Left hindlimb (tissue), 1 donor: ENCODE measurements at places on chromosomes 1 and 21.

DNA sequence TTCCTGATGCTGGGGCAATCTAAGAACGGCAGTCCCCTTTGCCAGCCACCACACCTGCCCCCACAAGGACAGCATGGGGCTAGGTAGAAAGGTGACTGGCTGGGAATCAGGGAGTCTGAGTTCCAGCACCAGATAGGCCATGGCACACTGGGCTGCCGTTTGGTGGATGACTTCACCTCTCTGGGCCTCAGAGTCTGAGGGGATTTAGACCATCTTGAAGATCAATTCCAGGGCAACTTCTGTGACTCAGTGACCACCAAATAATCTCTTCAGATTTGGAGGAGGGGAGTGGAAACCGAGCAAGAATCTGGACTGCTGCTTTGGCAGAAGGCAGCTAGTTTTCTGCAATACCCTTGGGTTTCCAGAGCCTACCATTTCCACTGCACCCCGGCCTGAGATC lies 92.1 kb upstream of the EDN2 start:
- DNase-seq: no peak

GRCh38 chr1:237702161-237702560 lies 188.6 kb downstream of the ZP4 start:
- DNase-seq: no peak

DNA sequence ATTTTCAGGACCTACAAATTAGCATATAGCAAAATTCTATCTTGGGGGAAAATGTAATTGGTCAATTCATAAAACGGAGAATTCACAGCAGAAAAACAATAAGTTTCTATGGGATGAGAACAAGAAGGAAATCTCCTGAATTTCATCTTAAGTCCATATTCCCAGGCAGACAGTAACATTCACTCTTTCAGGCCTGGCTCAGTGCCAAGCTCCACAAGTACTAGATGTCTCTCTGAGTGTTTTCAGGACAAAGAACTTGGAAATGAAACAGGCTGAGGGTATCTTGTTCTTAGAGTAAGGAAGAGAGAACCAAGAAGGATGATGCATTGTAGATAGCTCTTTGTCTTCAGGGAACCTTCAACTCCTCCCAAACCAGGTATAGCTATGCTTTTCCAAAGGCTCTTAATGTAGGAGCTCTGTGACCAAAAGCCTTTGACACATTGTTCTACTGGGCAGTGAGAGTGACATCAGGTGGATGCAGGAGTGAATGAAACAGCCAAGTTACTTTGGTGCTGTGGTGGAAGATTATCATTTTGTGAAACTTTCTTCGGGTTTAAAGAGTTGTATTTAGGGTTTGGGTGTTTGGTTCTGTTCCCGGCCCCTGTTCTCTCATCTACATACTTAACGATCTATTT lies 298.3 kb downstream of the GPATCH2 start:
- DNase-seq: no peak

GRCh38 chr1:145994391-145995120 lies 1.8 kb downstream of the TXNIP start:
- DNase-seq: no peak

DNA sequence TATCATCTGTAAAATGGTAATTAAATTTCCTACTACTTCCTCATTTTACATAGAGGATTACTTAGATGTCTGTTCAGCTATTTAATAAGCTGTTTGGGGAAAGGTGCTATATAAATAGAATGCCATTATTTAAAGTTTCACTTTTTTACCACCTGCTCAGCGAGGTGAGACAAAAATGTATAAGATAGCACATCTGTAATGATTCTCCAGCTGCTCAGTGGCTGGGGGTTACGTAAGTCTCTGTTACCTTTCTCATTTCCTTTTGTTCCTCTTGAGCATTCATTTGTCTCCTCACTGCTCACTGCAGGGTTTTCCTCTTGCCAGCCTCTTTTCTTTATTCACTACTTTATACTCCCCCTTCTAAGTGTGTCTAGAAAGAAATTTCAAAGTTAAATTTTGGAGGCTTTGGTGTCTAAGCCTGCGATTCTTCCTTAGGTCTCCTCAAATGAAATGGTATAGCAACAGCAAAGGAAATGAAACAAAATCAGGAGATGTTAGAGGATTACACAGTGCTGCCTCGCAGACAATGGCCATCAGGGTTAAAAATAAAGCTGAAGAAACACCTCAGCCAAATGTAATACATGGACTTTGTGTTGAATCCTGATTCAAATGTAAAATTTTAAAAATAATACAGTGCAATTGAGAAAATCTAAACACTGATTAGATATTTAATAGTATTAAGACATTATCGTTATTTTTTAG lies 6.8 kb downstream of the RGS8 start:
- no peak for DNase-seq

DNA sequence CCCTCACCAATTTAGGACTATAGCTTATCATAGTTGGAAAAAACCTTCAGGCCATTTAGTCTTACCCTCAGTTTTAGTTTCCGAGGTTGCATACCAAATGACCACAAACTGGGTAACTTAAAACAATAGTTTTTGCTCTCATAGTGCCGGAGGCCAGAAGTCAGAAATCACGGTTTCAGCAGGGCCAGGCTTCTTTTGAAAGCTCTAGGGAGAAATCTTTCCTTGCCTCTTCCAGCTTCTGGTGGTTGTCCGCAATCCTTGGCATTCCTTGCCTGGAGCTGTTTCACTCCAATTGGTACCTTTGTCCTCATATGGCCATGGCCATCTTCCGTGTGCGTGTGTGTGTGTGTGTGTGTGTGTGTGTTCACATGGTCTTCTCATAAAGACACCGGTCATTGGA lies 12.4 kb upstream of the PLXNA2 start:
- no peak for DNase-seq

DNA sequence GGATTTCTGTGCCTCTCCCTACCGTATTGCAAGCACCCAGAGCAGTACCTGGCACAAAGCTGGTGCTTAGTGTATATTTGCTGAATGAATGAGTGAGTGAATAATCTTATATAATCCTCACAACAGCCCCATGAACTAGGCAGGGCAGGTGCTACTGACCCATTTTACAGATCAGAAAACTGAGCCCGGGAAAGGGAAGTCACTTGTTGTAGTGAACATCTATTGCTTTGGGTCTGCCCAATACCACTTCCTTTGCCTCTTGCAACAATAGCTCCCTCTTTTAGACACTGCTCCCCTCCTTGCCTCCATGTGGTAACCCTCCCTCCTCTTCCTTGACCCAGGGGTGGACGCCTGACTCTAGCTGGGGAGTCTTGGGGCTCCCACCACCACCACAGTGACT lies 3.1 kb downstream of the CDCP2 start:
- DNase-seq: no peak

DNA sequence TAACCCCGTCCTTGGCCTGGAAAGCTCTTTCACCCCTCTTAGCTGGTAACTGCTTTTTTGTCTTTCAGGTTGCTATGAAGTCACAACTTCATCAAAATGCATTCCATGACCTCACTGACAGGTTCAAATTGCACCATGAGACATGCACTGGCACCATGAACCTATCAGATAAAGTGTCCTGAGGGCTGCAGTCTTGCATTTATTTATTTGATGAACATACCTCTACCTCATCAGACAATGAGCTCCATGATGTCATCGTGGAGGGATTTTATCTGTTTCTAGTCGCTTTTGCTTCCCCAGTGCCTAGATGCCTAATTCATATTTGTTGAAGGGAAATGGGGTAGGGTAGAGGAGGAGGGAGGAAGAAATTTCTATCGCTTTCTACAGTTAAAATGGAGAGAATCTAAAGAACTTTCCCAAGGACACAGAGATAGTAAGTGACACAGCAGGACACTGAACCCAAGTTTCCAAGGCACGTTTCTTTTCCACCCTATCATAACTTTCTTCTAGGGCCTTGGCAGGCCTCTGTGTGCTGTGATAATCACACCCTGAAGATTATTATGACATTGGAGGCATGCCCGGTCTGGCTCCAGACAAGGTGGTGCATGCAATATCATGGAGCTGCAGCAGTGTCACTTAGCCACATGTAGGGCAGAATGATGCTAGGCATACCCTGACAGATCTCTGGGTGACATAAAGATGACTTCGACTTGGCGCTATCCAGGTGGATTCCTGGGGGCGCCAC lies 69.5 kb downstream of the CD58 start:
- no peak for DNase-seq

DNA sequence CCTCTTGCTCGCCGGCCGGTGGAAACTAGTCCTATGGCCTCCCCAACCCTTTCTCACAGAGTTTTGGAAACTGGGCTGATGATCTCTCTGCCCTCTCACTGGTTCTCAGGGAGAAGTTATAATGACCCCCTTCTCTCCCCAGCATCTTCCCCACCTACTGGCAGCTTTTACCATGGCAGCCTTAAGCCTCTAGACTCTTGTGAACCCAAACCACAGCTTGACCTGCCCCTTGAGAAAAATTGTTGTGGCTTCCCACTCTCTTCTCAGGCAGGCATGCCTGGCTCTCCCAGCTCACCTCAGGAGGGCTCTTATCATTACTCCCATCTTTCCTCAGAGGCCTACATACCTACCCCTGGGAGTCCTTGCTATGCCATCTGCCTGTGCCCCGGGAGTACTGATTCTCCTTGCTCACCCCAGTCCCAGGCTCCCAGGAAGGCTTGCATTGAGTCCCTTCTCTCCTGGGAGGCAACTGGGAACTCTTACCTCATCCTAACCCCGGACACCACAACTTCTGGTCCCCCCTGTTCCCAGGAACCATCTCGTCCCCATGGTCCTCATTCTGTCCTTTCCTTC lies 1.6 kb downstream of the NSUN4 start:
- no peak for DNase-seq

GRCh38 chr1:234823191-234824176 lies 213.5 kb upstream of the IRF2BP2 start:
- no peak for DNase-seq

DNA sequence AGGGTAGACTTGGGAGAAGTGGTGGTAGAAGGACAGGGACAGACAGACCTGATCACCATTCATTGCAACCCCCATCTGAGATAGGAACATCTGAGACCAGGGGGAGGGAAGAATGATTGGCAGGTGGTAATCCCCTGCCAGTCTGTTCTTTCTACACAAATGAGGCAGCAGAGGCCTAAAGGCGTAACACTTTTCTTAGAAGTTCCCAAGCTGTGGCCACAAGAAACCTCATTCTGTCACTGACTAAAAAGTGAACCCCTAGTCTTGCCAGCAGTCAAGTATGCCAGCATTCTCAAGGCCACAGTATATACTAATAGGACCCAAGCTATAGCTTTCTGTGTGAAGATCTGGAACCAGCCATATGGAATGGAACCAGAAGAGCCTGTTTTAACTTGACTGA lies 638.0 kb downstream of the KCNT2 start:
- no peak for DNase-seq

DNA sequence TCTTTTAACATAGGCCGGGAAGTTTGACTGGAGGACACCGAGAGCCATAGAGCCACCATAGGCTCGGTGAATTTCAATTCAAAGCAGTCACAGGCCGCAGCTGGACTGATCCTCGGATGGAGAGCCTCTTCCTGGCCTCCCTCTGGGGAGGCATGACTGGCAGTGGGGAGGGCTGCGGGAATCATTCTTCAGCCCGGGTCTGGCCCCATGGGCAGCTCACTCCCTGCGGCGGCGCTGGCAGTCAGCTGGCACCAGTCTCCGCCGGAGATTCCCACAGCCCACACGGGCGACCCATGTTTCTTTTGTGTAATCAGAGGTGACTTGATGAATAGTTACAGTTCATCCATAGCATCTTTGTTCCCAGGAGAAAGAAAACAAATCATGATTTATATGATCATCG lies 10.6 kb downstream of the ESPN start:
- no peak for DNase-seq

DNA sequence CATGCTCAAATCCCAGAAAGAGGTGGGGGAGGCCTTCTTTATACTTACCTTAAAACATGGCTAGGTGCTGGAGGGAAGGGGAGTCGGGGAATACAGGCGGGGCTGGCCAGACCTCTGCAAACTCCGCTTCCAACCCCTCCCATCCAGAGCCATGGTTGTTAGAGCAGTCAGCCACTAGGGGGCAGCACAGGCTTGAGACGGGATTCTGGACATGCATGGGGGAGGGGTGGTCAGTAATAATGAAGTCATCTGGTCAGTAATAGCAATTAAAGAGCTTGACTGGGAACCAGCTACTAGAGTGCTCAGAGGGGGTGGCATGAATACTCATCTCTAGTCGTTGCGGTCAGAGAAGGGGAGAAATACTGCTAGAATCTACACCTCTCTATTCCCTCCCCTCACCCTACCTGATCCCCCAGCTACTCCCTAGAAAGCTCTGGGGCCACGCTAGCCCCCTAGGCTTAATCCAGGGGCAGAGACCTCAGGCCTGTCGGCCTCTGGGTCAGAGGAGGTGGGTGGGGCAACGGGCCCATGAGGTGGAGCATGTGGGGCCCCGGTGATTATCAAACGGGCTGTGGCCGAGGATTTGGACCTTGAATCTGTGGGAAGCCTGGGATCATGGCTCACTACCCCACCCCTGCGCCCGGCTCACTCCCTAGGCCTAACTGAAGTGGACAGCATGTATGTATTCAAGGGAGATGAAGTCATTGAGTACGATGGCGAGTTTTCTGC lies 2.9 kb downstream of the CASQ1 start:
- DNase-seq: peak; percentile 88

DNA sequence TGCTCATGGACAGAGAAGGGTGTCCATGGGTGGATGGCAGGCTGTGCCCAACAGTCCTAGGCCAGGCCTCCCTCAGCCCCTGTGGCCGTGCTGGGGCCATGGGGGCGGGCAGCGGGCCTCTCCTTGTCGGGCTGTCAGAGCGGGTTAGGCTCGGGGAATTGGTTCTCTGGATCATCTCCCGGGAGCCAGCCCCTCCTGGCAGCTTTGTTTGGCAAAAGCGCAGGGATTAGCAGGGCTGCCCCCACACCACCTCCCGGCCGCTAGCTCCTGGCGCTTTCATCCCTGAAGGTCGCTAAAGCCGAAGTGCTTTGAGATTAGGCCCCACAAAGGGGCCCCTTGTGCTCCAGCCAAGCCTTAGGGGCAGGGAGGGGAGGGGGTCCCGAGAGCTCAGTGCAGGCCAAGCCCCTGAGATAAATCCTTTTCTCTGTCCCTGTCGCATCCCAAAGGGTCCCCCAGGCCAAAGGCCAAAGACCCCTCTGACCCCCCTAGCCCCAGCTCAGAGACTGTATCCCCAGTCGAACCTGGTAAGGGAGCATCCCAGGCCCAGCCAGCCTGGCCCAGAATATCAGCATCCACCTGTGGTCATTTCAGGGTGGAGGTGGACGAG lies 9.8 kb upstream of the DMBX1 start:
- DNase-seq: no peak

DNA sequence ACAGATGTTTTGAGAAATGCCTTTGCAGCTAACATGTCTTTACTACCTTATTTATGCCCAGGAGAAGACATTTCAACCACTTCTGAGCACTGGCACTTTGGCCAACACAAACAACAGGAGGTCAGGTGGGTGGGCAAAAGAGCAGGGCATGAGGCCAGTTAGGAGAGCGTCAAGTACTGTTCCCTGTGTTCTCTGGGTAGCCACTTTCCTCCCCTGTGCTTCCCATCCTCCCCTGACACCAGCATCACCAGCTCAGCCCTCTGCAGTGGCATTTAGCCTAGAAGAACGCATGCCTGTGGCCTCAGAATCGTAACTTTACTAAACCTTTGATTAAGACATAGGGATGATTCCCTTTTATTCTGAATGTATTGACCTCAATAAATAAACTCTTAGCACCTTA lies 18.3 kb downstream of the BTG2 start:
- no peak for DNase-seq
